Mucosa of descending colon (tissue), 3 donors: ENCODE measurements at places on chromosomes 7 and 10.

DNA sequence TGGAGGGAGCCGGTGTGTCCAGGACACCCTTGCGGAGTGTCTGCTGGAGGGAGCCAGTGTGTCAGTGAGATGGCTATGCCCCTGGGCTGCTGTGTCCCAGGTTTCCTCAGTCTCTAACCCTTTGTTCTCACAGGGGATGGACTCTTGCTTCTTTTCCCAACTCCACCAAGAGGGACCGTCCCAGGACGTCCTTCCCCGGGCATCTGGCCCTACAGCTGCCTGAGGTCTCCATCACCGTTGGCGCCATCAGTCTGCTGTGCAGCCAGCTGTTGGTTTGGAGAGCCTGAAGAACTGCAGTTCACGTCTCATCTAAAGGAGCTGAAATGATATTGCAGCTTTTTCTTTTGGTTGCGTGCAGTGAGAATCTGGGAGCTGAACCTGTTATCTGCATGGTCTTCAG, 136.2 kb downstream of the VIPR2 start:
- no peak for DNase-seq

- no peak for DNase-seq
Observed at GRCh38 chr7:148581624-148582023, 8.9 kb upstream of the C7orf33 start.

DNA sequence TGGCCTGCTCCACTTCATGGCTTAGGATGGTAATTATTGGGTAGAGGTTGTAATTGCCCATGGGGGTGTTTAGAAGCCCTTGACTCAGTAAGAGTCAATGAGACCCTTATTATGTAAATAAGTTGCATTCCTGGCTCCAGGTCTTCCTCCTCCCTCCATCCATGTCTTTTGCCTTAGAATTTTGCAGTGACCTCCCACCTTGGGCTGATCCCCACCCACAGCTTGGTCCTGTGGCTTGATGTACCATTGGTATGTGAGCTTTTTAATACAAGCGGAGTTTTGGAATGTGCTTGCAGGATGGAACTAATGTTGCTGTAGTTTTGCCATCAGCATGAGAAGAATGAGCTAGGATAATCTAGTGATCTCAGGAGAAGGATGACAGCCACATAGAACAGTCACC, 73.2 kb upstream of the DGKI start:
- DNase-seq = no peak

GRCh38 chr7:140657891-140658290, 14.9 kb upstream of the ADCK2 start:
- no peak for DNase-seq

DNA sequence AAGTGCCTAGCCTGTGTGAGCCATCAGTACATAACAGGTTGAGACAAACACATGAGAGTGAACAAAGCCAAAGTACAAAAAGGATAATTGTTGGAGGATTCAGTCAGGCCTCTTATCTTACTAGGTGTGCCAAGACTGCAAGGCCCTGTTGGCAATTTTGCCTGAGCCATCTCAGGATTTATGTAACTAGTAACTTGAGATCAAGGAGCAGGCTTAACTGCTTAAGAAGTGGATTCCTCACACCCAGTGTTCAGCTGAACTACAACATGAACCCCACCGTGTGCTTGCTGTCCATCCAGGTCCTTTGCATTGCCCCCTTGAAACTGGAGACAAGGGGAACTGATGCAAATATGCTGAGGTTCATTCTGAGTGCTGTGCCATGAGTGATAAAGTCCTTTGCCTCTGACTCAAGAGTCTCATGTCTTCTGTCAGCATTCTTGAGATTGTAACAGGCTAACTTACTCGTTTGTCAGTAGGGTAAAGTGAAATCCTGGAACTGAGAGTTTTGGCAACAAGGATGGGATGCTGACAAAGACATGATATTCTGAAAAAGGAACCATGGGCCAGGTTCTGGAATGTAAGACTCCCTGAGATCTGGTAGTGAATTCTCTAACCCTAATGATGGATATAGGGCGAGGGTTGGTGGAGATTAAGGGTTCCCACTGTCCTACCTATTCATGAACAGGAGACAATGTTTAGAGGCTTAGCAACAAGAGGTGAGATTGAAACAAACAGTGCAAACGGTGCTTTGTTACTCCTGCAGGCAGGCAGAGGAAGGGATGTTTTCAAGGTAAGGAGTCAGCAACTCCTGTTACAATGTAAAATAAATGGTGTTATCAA, 44.1 kb upstream of the GATAD1 start:
- no peak for DNase-seq

GRCh38 chr7:27156508-27156898, at the start of gene HOXA7:
Gene HOXA7 (minus strand): TSS chr7:27156675. CDS start chr7:27156545, 130 bp downstream.
- peak; percentile 84 for DNase-seq

DNA sequence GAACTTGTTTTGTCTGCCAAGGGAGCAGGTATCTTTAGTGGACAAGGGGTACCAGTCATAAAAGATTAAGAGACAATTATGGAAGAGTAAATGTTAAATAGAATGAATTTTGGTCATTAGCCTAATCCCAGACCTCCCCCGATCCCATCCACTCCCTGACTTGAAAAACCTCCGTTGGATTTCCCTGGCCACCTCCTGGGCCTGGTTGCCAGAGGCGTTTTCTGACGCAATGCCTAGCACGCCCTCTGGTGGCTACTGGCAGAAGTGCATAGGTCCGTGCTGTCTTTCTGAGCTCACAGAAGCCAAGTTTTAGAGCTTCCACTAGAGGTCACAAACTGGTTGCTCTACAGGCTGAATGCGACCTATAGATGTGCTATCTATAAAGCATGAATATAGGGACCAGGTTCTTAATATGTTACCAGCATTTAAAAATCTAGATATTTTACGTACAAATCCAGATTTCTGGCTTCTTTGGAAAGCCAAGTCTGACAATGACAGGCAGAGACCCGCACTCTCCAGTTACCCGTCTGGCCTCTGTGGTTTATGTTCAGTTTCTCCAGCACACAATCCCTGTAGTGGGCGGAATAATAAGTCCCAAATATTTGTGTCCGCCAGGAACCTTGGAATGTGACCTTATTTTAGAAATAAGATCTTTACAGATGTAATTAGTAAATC, 39.8 kb downstream of the SPOCK2 start:
- peak; percentile 96 for DNase-seq

- DNase-seq = no peak
Observed at GRCh38 chr10:130425881-130426435, 289.8 kb downstream of the GLRX3 start.

- DNase-seq = no peak
Observed at GRCh38 chr7:70027867-70028266, 429.6 kb downstream of the AUTS2 start.

DNA sequence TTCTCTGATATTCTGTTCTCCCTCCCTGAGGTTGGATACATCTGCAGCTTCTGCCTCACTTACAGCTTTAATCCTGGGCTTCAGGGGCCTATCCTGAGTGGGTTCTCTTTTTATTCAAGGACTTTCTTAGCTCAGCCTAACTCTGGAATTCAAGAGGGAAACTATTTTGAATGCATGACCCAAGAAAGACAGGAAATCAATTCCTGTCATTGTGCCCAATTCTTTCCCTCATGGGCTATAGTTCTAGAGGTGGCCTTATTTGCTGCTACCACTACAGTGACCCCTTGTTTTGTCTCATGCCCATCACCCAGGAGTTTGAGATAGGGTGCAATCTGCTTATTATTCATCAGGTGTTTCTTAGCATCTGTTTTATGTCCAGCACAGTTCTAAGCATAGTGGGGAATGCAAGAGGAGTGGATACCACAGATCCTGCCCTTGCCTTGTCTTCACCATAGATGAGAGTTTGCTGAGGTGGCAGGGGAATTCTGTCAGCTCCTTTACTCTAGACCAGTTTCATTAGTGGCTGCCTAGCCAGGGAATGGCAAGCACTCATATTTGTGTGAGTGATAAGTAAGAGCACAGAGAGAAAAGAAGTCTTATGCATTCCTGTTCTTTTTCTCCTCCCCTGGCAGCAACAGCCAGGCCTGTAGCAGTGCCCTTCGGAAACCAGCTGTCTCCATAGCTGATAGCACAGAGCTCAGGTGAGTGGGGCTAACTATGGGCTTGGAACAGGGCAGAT, 19.4 kb downstream of the STRIP2 start:
- DNase-seq = no peak

GRCh38 chr10:100847440-100847839, 65.3 kb upstream of the SLF2 start:
- DNase-seq = no peak

GRCh38 chr7:133754708-133755107, 372.4 kb upstream of the LRGUK start:
- no peak for DNase-seq

GRCh38 chr10:100020886-100021253, 11.1 kb upstream of the DNMBP start:
- no peak for DNase-seq

GRCh38 chr7:105887569-105888189, 11.3 kb upstream of the ATXN7L1 start:
- peak; percentile 39 for DNase-seq

DNA sequence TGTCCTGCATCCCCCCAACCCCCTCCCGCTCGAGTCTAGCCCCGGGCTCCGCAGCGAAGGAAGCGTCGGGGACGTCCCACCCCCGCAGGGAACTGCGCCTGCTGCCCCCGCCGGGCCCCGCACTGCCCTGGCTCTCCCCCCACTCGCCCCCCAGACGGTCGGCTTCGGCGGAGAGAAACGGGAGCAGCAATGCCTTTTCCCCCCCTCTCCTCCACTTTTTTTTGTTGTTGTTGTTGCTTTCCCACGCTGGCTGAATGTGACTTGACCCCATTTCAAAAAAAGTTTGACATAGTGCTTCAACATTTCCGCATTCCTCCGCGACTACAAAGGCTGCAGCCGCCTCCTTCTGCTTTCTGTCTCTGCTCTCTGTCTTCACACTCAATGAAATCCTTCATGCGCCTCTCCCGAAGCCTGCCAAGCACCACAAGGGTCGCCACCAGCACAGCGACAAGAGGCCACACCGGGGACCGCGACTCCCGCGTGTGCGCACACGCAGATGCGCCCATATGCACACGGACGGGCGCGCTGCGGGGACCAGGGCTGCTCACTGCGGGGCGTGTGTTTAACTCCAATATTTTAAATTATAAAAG, 1.0 kb downstream of the CDK6 start:
- peak; percentile 82 for DNase-seq

DNA sequence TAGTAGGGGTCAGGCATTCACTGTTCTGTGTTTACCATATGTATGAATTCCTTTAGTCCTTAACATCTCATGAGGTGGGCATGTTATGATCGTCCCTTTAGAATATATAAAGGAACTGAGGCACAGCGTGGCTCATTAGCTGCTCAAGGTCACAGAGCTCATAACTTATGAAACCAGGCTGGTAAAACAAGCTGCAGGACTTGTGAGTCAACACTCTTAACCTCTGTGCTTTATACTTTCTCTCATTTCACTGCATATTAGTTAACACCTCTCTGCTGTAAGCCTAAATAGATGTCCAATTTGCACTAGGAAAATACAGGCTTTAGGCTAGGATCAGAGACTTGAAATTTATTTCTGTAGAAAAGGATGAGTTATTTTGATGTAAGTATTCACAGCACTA, 180.3 kb upstream of the HDAC9 start:
- no peak for DNase-seq
